Fibroblast of skin of left biceps (primary cell): ENCODE measurements at places on chromosomes 12 and 14.

GRCh38 chr14:68521961-68522509 is 270.8 kb downstream of the ZFP36L1 start:
- no peak for DNase-seq

DNA sequence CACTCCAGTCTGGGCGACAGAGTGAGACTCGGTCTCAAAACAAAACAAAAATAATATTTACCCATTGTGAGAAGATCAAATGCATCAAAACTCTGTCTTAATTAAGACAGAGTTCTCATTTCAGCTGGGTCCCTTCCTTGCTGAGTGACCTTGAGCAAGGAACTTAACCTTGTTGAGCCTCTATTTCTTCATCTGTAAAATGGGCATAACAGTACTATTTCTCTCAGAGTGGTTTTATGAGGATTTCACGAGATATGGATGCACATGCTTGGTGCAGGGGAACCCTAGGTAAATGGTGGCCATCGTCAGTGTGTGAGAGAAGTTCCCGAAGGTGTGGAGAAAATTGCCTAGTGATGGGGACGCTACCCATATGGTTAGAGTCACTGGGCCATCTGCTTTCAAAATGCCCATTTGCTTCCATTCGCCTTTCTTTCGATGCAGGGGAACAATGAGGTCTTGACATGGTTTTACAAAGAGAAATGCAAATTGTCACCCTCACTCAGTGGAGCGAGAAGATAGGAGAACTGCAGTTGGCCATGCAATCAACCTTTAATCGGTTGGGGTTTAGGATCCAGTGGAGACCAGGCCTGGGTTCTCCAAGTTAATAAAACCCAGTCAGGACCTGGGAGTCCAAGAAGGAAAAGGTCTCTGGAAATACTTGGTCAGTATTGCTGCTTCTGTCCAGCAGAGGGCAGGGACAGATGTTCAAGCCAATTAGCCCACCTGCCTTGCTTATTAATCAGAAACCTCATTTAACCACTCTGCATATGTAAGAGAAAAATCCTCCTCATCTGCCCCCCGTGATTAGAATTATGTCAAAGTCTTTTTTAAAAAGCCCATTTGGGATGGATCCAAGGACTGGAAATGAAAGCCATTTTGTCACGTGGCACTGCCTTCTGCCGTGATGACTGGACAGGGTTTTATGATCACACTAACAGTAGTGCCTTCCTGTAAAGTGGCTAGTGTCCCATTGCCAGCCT is 37.2 kb downstream of the CFAP251 start:
- no peak for DNase-seq

DNA sequence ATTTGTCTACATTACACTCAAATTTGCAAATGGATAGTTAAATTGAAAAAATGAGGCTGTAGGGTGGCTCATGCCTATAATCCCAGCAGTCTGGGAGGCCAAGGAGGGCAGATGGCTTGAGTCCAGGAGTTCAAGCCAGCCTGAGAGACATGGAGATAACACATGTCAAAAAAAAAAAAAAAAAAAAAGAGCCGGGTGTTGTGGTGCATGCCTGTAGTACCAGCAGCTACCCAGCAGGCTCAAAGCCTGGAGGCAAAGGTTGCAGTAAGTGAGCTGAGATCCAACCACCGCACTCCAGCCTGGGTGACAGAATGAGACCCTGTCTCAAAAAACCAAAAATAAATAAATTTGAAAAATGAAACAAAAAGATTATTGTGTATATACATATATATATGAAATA is 119.9 kb upstream of the MGAT4C start:
- no peak for DNase-seq

- no peak for DNase-seq
Measured at GRCh38 chr14:32078023-32078857, 1.1 kb downstream of the ARHGAP5 start.

- DNase-seq, result no peak
Measured at GRCh38 chr12:71312768-71313403, 126.7 kb upstream of the LGR5 start.

DNA sequence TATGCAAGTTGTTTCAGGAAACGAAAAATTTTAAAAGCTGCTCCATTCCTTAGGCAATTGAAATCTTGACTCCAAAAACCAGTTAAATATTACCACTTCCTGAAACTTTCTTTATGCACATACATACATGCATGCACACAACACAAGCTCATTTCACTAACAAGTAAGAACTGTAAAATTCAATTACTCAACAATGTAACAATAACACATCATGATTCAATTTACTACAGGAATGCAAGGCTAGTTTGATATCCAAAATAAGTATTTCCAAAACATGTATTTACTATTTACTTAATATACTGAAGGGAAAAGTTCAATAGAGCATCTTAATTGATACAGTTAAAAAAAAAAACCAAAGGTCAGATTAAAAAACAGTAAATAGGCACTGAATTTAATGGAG is 19.6 kb downstream of the NAP1L1 start:
- no peak for DNase-seq

GRCh38 chr12:11748903-11749302 is 99.4 kb downstream of the ETV6 start:
- no peak for DNase-seq

- no peak for DNase-seq
Measured at GRCh38 chr12:91980389-91980821, 165.2 kb downstream of the BTG1 start.

GRCh38 chr14:78697341-78697740 is 527.2 kb downstream of the NRXN3 start:
- peak; percentile 15 for DNase-seq

DNA sequence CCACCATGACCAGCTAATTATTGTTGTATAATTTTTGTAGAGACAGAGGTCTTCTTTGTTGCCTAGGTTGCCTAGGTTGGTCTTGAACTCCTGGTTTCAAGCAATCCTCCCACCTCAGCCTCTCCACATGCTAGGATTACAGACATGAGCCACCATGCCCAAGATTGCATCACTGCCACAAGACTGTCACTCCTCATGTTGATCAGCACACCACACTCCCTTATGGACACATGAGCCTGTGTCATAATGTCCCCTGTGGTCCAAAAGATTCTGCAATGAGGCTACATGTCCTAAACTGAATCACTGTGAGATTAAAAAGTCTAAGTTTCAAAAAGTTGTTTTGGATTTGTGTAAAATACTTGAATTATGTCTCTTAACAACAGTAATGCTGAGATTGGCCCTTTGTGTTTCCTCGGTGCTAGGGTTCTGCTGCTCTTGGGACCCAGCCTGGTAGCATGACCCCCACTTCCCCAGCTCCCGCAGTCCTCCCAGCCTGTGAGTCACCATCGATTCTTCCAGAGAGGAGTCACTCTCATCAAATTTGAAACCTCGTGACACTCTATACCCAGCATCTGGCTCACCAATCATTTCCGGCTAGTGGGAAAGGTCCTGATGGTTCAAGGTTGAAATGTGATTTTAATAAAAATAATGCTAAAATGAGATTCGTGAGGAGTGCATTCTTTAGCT is 890.9 kb downstream of the VRK1 start:
- peak; percentile 58 for DNase-seq

GRCh38 chr12:85632390-85632789 is 203.8 kb downstream of the RASSF9 start:
- no peak for DNase-seq

DNA sequence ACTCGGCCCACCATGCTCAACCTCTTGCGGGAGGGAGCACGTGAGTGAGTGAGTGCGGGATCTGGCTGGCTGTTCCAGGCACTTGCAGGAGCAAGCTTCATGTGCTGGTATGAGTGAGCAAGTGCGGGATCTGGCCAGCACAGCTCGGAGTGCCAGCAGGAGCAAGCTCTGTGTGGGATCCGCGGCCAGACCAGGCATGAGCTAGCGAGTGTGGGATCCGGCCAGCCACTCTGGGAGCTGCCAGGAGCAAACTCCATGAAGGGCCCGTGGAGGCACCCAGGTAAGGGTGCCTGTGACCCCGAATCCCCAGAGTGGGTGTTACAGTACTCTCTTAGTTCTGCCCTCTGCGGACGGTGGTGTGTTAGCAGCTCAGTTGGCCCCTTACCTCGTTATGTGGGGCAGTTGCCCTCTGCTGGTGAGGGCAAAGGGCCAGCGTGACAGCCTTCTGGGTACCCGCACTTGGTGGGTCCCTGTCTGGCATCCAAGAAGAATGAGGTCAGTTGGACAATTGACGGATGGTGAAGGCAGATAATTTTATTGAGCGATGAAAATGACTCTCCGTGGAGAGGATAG is 38.3 kb downstream of the RAD51B start:
- no peak for DNase-seq

GRCh38 chr12:109741286-109741969 is 27.8 kb downstream of the FAM222A start:
- DNase-seq, result no peak

DNA sequence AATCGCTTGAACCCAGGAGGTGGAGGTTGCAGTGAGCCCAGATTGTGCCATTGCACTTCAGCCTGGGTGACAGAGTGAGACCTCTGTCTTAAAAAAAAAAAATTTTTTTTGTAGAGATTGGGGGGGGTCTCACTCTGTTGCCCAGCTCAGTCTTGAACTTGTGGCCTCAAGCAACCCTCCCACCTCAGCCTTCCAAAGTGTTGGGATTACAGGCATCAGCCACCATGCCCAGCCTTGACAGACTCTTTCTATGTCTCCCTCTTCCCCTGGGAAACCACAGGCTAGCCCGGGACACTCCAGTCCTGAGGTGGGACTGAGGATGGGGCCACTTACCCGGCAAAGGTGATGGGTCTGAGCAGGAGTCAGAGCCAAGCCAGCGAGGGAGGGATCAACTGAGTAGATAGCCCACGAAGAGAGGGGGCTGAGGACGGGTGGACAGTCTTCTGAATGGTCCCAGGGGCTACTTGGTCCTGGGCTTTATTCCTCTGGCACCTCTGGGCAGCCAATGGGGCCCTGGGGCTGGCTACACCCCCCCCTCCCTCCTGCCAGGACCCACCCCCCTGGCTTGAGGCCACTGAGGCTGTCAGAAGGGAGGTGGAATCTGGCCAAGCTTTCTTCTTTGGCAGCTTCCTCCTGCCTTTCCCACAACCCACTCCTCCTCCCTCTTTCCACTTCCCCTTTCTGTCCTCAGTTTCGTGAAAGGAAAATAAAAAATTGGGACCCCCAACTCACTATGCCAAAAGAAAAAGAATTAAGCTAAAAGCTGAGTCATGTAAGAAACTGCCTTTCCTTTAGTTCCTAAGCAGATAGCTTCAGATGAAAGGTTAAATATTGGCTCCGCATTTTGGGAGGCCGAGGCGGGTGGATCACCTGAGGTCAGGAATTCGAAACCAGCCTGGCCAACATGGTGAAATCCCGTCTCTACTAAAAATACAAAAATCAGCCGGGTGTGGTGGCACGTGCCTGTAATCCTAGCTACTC is at the start of gene SDS:
TSS of gene SDS (minus strand) at position 453 of the 981 bp plus-strand sequence. CDS start 4,179 bp downstream, outside the sequence.
- no peak for DNase-seq

DNA sequence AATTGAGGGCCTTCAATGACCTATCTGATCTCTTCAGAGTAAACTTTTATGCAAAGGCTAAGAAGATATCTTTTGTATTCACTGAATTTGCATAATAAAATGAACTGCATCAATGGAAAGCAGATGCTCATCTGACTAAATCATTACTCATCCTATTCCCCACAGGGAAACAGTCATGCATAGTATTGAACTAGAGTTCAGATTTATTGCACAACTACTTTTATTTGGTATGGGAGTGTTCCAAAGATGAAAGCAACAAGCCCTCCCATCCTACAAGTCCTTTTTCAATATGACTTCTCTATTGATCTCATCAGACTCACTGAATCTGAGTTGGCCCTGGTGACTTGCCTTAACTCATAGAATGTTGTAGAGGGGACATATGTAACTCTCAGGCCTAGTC is 159.8 kb downstream of the KITLG start:
- peak; percentile 91 for DNase-seq

- DNase-seq, result peak; percentile 96
Measured at GRCh38 chr12:124939421-124940142, 25.1 kb upstream of the UBC start.

DNA sequence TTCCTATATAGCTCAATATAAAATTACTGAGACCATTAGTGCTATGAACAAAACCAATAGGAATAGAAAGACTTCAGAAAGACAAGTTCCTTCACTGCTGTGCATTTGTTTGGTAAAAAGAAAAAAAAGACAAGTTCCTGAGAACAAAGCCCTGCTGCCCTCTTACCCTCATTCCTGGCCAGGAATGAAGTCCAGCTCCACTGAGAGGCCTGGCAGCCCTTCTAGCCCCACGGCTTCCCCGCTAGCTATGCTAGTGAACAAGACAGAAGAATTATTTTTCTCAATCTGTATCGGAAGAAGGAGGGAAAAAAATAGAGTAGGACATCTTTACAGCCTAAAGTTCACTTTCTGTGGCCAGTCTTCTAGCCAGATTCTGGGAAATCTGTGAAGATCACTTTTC is 1.6 kb downstream of the MFAP5 start:
- no peak for DNase-seq

DNA sequence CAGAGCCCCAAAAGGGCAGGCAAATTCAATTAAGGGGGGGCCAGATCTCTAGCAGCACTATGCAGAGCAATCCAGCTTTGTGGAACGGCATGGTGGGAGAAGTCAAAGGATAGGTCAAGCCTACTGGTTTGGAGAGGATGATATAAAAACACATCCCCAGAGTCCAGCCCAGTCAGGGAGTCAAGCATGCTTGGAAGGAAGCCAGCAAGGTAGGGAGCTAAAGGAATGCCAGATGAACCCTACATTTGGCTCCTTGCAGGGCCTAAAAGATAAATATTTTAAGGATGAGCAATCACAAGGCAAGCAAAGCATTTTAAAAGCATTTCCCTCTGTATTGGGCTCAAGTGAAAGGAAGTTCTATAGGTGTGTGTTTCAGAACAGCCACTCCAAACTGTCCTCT is 21.4 kb downstream of the KCTD10 start:
- no peak for DNase-seq
